ENCODE measurements at places on chromosomes 3 and 15.

DNA sequence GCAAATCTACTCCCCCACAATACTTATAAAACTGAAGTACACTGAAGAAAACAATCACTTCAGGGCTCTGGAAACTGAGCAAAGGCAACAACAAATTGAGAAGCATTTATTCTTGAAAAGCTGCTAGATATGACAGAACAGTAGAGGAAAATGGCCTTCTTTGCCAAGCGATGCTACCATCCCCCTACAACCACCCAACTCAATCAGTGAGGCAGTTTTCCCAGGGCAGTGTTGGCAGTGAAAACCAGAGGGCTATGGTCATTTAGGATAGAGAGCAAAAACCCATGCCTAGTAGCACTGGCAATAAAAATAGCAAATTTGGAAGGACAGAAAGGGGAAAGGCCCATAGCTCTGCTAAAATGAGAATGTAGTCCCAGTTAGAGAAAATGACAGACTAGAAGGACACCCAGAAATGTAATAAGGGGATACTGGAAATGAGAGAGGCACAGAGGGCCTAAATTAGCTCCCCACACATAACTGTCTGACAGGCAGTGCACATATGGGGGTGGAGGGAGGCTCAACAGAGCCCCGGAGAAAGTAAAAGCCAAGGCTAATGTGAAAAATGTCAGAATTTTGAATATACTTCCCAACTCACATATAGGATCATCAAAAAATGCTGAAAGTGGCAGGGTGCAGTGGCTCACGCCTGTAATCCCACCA, 143.5 kb downstream of the GSK3B start:
- DNase-seq, result no peak

DNA sequence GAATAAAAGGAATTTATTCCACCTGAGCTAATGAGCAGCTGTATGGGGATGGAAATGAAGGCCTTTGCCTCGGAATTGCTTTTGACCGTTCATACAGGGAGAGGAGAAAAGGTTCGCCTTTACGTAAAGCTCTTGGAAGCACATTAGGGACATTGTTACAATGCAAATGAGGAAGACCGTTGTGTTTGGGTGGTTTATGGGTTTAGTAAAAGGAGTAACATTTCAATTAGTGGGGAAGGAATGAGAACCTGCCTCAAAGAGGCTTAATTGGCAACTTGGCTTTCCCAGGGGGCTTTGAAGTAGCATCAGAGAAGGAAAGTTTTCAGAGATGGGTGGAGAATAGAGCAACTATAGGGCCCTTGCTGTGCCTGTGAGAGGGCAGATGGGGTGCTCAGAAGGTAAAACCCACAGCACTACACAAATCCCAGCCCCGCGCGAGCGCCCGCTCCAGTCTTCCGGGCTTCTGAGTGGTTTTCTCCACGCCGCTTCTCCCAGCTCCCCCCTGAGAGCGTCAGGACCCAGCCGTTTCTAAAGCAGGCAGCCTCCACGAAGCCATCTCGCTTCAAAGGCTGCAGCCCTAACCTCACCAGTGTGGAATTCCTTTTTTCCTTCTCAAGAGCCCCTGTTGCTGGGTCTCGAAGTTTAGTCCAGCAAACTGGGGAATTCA, 192.0 kb upstream of the HES1 start:
- no peak for DNase-seq

GRCh38 chr15:38128921-38129320, 123.7 kb upstream of the SPRED1 start:
- no peak for DNase-seq

GRCh38 chr3:29267226-29267625, 13.6 kb upstream of the RBMS3 start:
- no peak for DNase-seq

DNA sequence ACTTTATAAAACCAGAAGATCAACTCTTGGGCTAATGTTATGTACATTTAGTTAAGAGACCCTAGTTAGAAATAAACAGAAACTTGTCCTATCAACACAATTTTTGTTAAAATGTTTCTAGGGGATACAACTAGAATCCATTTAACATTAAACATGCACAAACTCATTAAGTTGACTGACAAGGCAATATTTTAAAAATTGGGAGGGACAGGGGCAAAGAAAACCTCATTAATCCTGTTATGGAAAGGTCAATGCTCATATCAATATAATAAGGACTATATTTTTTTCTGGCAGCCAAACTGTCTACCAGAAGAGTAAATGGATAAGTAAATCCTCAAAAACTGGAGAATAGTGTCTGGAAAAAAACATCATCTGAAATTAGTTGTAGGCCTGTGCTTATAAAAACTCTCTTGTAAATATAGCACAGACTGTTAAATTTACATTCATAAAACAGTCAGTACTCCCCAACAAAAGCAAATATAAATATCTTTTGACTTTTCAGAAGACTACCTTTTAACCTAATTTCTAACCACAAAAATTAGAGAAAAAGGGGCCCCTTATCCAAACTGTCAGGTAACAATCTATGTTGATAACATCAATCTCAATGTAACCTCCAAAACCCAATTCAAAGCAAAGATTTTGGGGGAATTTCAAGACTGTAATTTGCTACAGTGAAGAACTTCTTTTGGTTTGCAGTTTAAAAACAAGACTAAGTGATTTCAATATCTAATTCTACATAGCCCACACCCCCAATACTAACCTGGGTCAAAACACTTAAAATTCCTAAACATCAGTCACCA, 4.2 kb downstream of the TRA2B start:
- no peak for DNase-seq

DNA sequence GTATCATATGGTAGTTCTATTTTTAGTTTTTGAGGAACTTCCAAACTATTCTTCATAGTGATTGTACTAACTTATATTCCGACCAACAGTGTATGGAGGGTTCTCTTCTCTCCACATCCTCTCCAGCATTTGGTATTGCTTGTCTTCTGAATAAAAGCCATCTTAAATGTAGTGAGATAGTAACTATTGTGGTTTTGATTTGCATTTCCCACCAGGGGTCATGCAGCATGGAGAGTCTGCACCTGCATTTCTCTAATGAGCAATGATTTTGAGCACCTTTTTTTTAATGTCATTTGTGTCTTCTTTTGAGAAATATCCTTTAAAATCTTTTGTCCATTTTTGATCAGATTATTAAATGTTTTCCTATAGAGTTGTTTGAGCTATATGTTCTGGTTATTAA, 718.5 kb downstream of the ZBBX start:
- DNase-seq, result no peak

DNA sequence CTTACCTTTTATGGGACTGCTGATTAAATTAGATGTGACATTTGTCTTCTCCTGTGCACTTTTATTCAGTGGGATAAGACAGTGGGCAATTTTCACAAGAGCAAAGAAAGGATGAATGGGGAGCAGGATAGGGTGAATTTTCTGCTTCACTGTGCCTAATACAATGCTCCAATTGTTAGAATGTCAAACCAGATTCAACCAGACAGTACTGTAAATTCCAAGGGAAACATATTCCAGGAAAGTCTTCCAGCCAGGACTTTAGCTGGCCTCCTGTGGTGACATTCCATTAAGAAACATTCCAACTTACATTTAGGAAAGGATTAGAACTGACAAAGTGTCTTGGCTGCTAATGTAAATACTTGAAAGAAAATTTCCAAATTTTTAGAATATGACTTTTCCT, 100.1 kb upstream of the PROK2 start:
- no peak for DNase-seq

DNA sequence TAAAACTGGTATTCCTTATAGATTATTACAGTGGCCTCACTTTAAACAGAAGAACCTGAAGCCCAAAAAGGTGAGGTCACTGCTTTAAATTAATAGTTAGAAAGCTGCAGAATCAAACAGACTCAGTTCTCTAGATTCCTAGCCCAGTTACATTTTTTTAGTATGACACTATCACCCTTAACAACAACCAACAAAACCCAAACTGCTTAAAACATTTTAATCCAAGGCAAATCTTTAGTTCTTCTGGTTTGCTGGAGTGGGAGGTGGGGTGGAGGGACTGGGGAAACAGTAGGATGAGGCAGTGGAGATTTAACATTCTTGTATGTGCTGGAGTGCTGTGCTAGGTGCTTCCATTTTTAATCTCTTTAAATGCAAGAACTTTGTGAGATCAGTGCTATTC, 631.6 kb upstream of the KCNMB2 start:
- DNase-seq, result no peak

- DNase-seq, result no peak
These were observed 346.1 kb downstream of the FEZF2 start for GRCh38 chr3:62027241-62027640.

DNA sequence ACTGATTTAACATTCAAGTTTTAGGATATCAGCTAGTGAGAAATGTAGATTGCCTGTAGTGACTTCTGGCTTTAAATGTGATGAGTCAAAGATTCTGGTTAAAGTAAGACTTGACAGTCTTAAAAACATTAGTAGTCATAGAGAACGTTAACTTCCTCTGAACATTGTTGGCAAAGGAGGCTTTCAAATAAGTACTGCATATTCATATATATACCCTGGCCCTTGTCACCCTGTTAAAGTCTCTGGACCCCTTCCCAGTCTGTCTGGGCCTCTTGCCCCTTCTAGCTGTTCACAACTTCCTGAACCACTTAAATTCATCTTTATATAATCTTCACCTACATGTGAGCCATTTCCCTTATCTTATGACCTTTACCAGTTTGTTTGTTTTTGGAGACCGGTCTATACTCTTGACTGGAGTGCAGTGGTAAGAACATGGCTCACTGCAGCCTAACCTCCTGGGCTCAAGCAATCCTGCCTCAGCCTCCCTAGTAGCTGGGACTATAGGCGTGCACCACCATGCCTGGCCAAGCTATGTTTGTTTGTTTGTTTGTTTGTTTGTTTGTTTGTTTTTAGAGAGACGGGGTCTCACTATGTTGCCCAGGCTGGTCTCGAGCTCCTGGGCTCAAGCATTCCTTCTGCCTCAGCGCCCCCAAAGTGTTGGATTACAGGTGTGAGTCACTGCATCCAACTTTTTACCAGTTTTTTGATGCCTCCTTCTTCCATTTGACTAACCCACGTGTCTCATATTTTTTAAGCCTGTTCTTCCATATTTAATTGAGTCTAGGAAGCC, 64.4 kb upstream of the CRTC3 start:
- no peak for DNase-seq

DNA sequence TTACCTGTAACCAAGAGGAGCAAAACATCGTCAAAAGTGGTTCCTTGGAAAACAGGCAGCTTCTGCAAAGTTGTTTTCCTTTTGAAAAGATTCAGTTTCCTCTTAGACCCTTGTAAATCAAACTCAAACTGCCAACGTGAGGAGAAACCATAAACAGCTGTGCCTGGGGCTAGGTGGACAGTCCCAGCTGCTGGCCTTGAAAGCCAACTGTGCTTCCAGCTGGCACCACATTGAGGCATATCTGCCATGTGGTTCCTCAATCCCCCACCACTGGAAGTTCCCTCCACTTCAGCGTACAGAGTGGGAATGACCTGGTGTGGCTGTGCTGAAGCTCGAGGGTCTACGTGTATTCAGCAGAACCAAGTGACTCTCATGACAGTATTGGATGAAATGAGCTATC, 40.9 kb downstream of the HRH1 start:
- DNase-seq, result no peak

GRCh38 chr3:39531066-39531465, 63.6 kb downstream of the MOBP start:
- DNase-seq, result no peak

DNA sequence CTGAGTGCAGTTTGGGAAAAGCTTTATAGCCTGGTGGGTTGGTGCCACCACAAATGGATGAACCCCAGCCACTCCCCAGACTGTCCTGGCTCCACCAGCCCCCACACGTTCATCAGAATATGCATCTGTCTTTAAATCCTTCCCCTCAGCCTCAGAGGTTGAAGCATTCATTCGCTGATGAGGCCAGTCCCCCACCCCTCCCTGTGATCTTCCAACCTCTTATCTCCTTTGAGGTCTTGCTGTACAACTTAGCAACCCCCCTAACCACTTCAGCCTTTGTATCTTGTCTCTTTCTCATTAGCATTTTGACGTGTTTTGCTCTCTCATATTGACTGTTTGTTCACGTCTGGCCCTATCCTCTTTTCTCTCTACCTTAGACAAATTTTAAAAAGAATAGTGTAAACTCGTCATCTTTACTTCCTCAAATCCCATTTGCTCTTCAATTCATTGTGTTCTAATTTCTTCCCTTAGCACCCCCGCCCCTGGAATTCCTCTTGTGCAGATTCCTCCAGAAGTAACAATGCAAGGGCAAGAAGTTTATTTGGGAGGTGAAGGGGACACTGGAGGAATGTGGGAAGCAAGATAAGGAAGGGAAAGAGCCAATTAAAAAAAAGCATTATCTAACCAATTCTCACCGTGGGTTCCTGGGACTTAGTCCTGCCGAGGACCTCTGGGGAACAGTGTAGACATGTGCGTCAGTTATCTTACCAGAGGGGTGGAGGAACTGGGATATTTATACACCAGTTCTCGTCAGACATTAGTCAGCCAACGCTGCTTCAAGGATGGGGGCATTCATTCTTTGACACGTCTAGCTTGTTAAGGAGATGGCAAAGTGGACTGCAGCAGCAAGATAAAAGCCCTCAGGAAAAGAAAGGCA, 38.6 kb downstream of the MOBP start:
- no peak for DNase-seq

GRCh38 chr15:86568378-86568777, 488.7 kb downstream of the AGBL1 start:
- no peak for DNase-seq

- DNase-seq, result no peak
These were observed 42.7 kb downstream of the ESYT3 start for GRCh38 chr3:138477120-138477519.

Measured in vagina (tissue), 2 donors.